ENCODE measurements at places on chromosomes 1 and 21. TPM values are rescaled to one million over a fixed set of nuclear protein-coding genes. Genes with fewer than 3 reads are reported as not detected.

The C1orf198 gene
- total RNA-seq = 20.3 TPM

The OSCP1 gene
- total RNA-seq = 4.2 TPM

The C1orf105 gene
- total RNA-seq = not detected

DNA sequence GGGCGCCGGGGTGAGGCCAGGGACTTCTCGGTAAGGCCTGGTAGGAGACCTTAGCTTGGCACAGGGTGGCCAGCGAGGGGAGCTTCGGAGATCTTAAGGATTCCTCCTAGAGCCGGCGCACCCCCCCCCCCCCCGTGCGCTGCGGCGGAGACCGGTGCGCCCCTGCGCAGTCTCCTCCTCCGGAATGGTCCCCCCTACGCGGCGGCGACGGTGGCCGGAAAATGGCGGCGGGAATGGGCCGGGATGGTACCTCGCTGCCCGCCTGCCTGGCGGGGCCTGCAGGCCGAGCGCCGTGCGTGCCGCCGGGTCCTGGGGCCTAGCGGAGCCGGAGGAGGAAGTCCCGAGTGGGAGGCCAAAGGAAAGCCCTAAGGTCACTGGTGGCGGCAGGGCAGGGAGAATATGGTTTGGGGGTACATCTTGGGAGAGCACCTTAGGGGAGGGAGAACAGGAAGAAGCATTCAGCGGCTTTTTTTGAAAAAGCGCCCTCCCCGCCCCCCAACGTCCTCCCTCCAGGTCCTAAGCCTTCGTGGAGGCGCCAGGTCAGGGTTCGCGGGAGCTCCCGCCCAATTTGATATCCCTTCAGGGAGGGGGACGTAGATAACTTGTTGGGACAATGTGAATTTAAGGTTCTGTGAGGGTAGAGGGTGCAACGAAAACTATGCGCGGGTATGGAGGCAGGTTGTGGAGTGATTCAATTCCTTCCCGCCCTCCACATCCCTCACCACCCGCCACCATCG lies 429 bp downstream of the SRRM1 start:
- DNase-seq = peak; percentile 79
- peak overlapping the region; percentile 75 for H3K27ac ChIP-seq
- H3K36me3 ChIP-seq = peaks cover 15% of the 10 kb centered on the region
- peak overlapping the region; percentile 66 for H3K4me3 ChIP-seq

- peaks cover 3% of the 10 kb centered on the region for H3K4me1 ChIP-seq
- H3K36me3 ChIP-seq = no peaks in the 10 kb centered on the region
- H3K27me3 ChIP-seq = no peaks in the 10 kb centered on the region
- DNase-seq = no peak
- no peak overlapping the region for H3K4me3 ChIP-seq
These were observed 1.2 kb downstream of the ADAMTS4 start for GRCh38 chr1:161197560-161198193.

- H3K4me3 ChIP-seq = no peak overlapping the region
- no peaks in the 10 kb centered on the region for H3K36me3 ChIP-seq
- H3K4me1 ChIP-seq = no peaks in the 10 kb centered on the region
- no peak for DNase-seq
- H3K27ac ChIP-seq = no peak overlapping the region
These were observed 241.0 kb downstream of the GPATCH2 start for GRCh38 chr1:217389895-217390294.

DNA sequence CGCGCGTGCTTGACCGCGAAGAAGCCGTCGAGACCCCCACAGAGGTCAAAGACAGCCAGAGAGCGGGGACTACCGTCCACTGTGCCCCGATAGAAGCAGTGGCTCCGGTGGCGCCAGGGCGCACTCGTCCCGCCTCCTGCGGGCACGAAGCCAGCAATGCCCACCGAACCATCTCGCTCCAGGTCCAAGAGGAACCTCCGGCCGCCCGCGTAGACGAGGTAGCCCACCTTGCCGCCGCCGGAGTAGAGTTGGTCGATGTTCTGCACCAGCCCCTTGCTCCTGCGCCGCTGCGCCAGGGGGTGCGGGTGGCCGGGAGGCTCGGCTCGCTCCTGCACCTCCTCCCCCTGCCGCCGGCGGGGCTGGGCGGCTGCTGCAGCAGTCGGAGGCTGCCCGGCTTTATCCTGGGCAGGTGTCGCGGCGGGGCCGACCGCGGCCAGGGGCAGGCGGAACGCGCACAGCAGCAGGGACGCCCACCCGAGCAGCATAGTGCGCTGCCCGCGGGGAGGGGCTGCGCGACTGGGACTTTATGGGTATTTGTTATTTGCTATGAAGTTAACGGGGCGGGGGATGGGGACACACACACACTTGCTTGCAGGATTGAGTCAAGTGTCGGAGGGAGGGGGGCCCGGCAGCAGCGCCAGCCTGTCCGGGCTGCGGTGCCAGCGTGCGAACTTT lies 844 bp downstream of the ADAMTS5 start:
- no peaks in the 10 kb centered on the region for H3K4me1 ChIP-seq
- peak; percentile 33 for DNase-seq
- no peaks in the 10 kb centered on the region for H3K27me3 ChIP-seq

DNA sequence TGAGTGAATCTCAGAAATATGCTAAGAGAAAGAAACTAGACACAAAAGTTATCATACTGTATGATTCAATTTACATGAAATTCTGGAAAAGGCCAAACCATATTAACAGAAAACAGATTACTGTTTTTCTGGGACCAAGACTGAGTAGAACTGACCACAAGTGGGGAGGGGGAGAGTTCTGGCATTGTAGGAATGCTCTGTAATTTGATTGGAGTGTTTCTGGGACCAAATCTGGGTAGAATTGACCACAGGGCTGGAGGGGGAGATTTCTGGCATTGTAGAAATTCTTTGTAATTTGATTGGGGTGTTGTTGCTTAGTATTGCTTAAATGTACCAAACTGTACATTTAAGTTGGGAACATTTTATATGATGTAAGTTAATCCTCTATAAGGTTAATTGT lies 3.4 kb upstream of the OR10K1 start:
- no peak overlapping the region for H3K4me3 ChIP-seq
- no peaks in the 10 kb centered on the region for H3K4me1 ChIP-seq
- H3K27me3 ChIP-seq = no peaks in the 10 kb centered on the region
- H3K36me3 ChIP-seq = no peaks in the 10 kb centered on the region
- no peak for DNase-seq
- no peak overlapping the region for H3K27ac ChIP-seq

GRCh38 chr1:101653482-101653946 lies 343.2 kb downstream of the OLFM3 start:
- H3K27ac ChIP-seq = no peak overlapping the region
- no peak overlapping the region for H3K4me3 ChIP-seq
- no peaks in the 10 kb centered on the region for H3K27me3 ChIP-seq
- H3K4me1 ChIP-seq = no peaks in the 10 kb centered on the region

GRCh38 chr1:88751714-88752113 lies 67.6 kb downstream of the PKN2 start:
- no peak overlapping the region for H3K27ac ChIP-seq
- H3K4me3 ChIP-seq = no peak overlapping the region
- no peaks in the 10 kb centered on the region for H3K27me3 ChIP-seq

- no peak overlapping the region for H3K27ac ChIP-seq
- no peaks in the 10 kb centered on the region for H3K36me3 ChIP-seq
- peaks cover 8% of the 10 kb centered on the region for H3K4me1 ChIP-seq
- no peak overlapping the region for H3K4me3 ChIP-seq
These were observed 6.2 kb upstream of the FYB2 start for GRCh38 chr1:56825436-56825835.

- no peak for DNase-seq
- H3K4me1 ChIP-seq = peaks cover 21% of the 10 kb centered on the region
- no peak overlapping the region for H3K4me3 ChIP-seq
- H3K27ac ChIP-seq = peak overlapping the region; percentile 70
- H3K36me3 ChIP-seq = no peaks in the 10 kb centered on the region
These were observed 79.6 kb upstream of the SLFNL1 start for GRCh38 chr1:41101076-41101475.
